Fibroblast of mammary gland (primary cell): ENCODE measurements at places on chromosomes 3 and 15.
A peak's percentile ranks its signal among the peaks of the same experiment; 100 is the strongest.

- no peak for DNase-seq
Measured at GRCh38 chr3:23548706-23549105, 257.0 kb upstream of the UBE2E1 start.

DNA sequence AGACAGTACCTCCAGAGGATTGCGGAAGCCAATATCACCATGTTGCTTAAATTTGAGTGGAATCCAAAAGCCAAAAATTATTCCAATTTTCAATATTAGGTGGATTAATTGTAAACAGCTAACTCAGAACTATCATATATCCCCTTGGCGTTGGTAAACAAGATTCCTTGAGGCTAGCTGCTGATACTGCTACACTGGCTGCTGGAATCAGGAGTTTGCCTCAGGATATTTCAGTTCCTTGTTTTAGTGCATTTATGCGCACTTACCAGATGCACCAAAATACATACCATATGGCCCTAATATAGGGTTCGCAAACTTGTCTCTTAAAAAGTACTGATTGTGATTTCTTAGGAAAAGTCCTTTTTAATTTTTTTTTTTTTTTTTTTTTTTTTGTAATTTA, 605.2 kb upstream of the NAALADL2 start:
- DNase-seq: no peak

DNA sequence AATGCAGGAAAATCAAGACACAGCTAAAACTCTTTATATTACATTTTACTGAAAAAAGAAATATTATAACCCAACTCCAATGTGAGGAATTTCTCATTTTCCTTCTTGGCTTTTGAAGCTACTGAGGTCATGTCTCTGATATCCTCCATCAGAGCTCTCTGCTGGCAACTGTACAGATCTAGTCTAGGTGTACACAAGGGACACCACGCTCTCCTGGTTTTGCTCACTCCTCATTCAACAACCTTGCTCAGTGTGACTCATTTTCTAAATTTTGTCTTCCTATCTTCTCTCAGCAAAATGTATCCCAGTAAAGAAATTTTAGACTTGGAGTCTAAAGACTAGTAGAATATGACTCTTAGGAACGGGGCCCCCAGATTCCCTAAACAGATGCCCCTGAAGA, 144.3 kb downstream of the KCNMB2 start:
- no peak for DNase-seq

GRCh38 chr3:45067941-45068340, 41.8 kb downstream of the CLEC3B start:
- no peak for DNase-seq

GRCh38 chr3:182978387-182978786, 2.0 kb downstream of the DCUN1D1 start:
- DNase-seq: no peak

- peak; percentile 40 for DNase-seq
Measured at GRCh38 chr3:142459929-142460328, 12.1 kb upstream of the XRN1 start.

DNA sequence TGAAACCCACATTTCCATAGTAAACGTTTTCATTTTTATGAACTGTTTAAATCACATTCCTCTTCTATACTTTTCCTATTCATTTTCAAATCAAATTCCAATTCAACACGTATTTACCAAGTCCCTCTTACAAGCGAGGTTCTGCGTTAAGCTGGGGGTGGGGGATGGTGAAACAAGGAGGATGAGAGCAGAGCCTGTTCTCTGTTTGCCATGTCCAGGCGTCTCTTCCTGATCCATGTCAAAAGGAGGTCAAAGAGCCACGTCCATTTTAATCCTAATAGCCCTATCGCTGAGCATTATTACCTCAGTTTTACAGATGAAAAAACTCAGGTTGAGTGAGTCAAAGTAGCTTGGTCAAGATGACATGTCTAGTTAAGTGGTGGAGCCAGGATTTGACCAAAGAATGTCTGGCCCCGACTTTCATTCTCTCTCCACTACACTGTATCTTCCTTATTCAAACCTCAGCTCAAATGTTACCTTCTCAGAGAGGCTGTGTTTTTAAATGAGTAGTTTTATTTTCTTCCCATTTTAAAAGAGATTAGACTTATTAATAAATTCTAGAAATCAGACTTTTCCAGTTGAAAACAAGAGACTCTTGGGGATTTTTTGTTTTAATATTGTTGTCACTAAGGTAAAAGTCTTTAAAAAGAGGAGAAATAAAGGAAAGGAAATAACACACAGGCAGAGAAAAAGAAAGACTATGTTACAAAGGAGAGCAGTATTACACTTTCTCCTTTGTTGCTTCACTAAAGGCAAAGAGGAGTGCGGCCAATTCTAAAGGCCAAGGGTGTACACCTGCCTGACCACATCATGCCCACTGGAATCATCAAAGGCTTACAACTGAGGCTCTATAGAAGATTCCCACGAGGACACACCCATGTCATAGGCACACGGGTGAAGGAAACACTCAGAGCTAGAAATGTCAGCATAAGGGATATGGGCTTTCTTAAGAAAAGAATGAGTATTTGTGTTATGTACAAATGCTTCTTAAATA, 42.4 kb downstream of the MYO5A start:
- DNase-seq: no peak

GRCh38 chr15:24017470-24017869, 330.4 kb upstream of the NDN start:
- DNase-seq: no peak
